Stimulated activated CD4-positive, alpha-beta T cell treated with anti-CD3 and anti-CD28 coated beads, Interleukin-12 subunit alpha, Interleukin-12 subunit beta, amount 100 ng/mL, for 48 hours (primary cell): ENCODE measurements at places on chromosomes 4 and X.

DNA sequence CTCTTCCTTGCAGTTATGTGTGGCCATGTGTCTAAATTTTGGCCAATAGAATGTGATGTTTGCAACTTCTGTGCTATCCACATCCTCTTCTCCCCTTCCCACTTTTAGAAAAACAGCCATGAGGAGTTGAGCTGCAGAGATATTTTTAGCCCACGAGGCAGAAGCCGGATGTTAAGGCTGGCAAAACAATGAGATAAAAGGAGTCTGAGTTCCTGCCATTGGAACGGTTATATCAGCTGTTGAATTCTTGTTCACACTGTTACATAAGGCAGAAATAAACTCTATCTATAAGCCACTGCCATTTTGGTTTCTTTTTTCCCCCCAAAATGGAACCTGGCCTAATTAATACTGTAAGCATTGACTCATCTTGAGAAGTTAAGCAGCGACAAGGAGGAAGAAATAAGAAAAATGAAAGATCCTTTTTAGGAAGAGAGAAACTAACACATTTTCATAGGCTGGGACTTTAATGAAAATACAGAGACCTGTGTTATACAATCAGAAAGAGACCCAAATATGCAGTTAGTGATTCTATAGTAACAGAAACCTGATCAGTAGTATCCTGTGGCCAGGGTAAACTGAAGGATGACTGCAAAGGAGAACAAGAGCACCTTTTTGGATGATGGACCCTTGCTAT is 200.5 kb downstream of the INPP4B start:
- DNase-seq: no peak

DNA sequence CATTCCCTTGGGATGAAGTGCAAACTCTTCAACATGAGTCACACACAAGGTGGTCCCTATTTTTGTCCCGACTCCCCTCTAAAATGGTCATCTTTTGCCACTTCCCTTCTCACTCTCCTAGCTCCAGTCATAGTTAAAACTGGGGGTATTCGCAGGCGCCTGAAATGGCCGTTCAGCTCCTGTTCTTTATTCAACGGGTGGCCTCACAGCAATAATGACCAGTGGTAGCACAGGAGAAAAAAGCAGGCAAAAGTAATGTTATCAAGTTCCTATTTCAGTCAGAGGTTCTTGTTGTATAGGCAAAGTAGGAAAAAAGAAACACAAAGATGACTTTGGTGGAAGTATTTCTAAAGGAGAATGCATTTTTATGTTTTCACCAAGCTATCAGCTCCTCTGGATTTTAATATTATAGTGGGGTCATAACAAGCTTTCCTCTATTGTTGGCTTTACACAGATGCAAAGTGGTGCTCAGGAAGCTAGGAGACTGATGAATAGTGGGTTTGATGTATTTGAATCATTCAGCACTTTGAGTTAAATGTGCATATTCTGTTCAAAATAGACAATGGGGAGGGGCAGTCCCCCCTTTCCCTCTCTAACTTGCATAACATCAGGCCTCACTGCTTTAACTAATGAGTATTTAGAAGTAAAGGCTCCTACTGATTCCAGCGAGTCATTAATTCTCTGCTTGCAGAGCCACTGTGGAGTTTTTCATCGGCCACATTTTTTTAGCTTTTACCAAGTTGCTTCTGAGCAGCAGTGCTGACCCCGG is 171.2 kb upstream of the NDP start:
- no peak for DNase-seq

- DNase-seq: no peak
Measured at GRCh38 chrX:104742355-104742754, 176.4 kb downstream of the IL1RAPL2 start.

- DNase-seq: no peak
Measured at GRCh38 chrX:123331859-123332258, 147.8 kb downstream of the GRIA3 start.

DNA sequence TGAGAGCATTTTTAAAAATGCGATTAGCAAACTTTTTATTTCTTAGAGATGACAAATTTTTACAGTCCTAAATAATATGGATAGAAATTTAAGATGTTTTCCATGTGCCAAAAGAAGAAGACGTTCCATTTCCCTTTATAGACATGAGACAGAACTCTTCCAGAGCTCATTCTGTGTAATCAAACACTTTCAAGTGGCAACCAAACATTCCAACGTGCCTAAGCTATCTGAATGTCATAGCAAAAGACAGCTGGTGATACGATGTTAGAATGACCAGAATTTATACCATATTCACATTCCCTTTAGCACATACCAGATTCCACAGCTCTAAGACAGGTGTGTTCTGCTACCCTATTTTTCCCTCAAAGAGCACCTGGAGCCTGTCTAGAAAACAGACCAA is 133.2 kb downstream of the ENOX2 start:
- no peak for DNase-seq

DNA sequence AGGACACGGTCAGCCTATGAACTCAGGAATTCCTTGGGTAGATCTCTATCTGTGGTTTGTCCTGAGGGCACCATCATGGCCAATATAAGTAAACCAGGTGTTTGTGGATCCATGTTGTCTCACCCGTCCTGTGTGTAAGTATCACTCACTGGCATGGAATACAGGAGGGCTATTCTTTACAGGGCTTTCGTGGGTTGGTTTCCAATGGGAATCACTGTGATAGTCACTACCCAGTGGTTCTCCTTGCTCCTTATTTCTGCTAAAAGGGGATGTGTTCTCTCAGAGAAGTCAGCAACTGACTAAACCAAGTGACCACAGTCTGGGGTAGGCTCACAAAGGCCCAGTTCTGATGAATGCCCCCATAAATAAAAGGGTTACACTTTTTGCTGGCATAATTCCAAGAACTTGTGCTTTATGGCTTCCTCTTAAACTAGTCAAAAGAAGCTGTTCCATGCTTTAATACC is 236.7 kb upstream of the JADE1 start:
- no peak for DNase-seq

GRCh38 chr4:56626420-56626819 is 54.7 kb downstream of the HOPX start:
- DNase-seq: no peak

- DNase-seq: no peak
Measured at GRCh38 chr4:16496501-16496900, 270.2 kb upstream of the TAPT1 start.

DNA sequence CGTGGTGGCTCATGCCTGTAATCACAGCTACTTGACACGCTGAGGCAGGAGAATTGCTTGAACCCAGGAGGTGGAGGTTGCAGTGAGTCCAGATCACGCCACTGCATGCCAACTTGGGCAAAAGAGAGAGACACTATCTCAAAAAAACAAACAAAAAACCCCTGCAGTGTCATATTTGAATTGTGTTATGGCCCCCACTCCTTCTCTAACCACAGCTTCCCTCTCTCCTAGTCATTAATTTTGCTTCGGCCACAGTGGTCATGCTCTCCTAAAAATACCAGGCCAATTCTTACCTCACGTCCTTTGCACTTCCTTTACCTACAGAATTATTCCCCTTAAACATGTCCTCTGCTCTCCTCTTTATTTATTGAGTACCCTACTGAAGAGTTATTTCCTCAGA is 206.1 kb downstream of the PPP3CA start:
- DNase-seq: no peak

DNA sequence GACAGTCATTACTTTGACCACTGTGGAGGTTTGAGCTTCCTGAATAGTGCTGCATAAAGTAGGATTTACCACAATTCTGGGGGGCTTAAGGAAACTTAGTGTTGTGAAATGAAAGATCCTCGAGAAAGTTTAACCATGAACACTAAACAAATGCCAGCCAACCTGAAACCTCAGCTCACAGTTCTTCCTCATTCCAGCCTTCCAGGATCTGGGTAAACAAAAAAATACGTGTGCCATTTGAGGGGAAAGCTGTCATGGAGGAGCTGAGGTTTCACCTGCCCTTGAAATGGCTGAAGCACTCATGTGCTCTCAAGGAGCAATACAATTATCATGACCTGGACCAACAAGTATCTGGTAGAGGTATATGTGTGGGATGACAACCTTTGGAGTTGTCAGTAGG is 142.7 kb downstream of the NPNT start:
- DNase-seq: no peak

DNA sequence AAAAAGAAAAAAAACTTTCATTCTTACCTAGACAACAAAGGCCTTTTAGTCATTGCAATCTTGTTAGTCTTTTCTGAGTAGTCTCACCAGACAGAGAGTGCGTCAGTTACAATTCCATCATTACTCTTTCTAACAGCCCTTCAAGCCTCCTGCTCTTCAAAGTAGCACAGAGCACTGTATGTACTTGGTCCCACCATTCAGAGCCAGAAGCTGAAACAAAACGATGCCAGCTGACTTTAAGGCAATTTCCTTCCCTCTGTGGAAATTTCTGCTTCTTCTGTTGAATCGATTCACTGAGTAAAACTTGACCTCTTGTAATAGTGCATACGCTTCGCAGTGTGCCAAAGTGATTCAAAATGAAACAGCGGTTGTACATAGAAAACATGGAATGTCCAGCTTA is 57.7 kb upstream of the TENM3 start:
- no peak for DNase-seq

- no peak for DNase-seq
Measured at GRCh38 chr4:144463896-144464295, 182.1 kb upstream of the HHIP start.

GRCh38 chrX:18151649-18152048 is 69.0 kb downstream of the BEND2 start:
- no peak for DNase-seq

- DNase-seq: no peak
Measured at GRCh38 chr4:123952530-123953274, 556.1 kb downstream of the SPRY1 start.

DNA sequence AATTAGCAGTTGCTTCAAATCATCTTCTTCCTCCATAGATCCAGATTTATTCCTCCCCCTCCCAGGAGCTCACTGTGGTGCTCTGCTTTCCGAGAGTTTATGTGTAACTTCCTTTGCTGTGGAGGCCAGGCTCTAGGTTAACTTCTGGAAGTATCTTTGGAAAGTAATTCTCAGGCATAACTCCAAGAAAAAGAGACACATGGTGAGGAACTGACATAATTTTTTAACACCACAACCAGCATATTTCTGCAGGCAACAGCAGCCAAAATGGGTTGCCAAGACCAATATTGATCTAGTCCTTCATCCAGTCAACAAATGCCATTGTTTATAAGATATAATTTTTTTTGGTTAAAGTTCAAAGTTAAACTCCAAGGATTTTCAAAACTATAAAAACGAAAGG is 114.5 kb upstream of the RBPJ start:
- no peak for DNase-seq

DNA sequence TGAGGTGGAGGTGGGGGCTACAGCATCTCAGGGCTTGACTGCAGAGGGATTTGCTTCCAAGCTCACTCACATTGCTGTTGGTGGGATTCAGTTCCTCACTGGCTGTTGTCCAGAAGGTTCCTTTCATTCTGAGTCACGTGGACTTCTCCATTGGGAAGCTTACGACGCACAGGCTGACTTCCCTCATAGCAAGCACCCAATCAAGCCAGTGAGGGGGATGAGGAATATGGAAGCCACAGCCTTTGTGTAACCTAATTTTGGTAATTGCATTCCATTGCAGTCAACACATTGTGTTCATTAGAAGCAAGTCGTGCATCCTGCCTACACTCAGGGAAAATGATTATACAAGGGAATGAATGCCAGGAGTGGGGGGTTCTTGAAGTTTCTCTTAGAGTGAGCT is 32.7 kb upstream of the MXRA5 start:
- no peak for DNase-seq

GRCh38 chrX:72634331-72634730 is 61.7 kb upstream of the HDAC8 start:
- no peak for DNase-seq

GRCh38 chr4:113756005-113756410 is 5.5 kb downstream of the CAMK2D start:
- DNase-seq: no peak

- DNase-seq: no peak
Measured at GRCh38 chrX:3181846-3182245, 140.6 kb downstream of the ARSF start.

DNA sequence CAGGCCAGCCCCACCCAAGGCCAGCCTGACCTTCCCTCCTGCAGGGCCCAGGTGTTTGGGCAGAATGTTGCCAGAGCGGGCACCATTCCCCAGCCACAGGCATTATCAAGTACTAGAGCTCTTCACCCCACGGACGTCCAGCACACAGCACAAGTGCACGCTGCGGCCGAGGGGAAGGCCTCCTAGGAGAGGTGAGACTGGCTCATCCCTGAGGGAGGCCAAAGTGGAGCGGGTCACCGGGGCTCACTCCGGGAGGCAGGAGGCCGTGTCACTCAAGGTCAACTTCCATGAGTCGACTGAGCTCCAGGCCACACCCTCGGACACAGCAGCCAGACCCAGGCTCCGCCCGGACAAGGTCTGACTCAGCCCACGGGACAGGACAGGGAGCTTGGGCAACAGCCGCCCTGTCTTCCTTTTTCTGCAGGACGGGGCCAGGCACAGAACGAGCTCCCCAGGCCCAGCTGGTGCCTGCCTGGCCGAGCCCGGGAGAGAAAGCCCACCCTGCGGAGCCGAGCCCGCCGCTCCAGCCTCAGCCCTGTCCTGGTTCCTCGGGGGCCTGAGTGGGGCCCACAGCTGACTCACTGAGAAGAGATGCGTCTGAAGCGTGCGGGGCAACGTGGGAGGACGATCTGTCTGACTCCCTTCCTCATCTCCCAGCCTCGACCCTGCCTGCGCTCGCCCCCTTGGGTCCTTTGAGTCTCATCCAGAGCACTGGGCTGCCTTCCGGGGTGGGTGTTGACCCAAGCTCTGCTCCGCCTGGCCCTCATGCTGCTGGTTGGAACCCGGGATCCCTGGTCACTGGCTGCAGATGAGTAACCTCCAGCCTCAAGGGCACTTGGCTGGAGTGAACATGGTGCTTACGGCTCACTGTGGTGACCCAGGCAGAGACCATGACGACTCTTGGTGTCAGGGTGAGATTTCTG is 1.6 kb downstream of the SLC49A3 start:
- no peak for DNase-seq

- DNase-seq: no peak
Measured at GRCh38 chr4:140286456-140286855, 87.0 kb upstream of the SCOC start.

DNA sequence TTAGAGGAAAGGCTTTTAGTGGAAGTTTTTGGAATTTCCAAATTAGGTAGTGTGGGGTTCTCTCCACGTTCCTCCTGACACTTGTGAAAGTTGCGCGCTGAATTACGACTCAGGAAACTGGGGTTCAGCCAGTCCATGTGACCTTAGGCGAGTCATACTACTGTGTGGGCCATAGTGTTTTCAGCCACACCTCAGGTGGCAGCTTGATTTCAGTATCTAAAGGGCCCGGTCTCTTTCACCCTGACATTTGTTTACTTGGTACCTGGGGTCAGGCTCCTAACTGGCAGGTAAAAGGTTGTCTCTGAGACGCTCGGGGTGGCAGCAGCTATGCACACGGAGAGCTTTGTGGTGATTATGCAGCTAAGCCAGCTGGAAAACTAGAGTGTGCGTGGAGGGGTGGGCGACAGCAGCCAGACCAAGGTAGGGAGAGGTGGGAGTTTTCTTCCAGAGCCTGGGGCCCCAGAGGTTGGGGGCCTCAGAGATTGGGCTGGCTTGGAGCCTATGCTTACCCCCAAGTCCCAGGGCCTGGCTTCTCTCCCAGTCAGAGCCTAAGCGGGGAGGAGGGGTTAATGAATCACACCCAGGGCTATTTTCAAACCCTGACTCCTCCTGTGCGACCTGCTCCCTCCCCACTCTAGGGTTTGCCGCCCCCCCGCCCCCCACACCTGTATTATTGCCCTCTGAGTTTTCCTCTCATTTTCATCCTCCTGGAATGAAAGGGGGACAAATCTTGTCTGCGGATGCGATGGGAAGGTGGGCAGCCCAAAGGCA is 47.2 kb downstream of the STARD8 start:
- no peak for DNase-seq

GRCh38 chrX:6067600-6067999 is 161.1 kb downstream of the NLGN4X start:
- no peak for DNase-seq

GRCh38 chr4:81505004-81505598 is 33.4 kb upstream of the RASGEF1B start:
- peak; percentile 35 for DNase-seq
